ENCODE measurements at places on chromosomes 7 and 10.

DNA sequence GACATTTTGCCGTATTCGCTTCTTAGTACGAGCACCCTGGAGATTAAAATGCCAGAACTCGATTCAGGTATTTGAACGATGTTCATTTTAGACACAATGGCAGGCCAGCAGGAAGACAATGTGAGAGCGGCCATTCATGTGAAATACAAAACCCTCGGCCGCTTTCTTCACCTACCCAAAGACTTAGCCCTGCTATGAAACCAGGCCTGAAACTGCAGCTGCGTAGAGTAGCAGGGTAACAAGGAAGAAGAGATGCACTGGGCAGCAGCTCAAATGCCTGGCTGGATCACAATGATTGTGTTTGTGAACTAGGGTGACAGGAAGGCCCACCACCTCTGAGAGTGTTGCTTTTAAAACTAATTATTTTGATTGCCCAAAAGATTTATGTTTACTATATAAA is 234.8 kb downstream of the TRIL start:
- no peak for DNase-seq

DNA sequence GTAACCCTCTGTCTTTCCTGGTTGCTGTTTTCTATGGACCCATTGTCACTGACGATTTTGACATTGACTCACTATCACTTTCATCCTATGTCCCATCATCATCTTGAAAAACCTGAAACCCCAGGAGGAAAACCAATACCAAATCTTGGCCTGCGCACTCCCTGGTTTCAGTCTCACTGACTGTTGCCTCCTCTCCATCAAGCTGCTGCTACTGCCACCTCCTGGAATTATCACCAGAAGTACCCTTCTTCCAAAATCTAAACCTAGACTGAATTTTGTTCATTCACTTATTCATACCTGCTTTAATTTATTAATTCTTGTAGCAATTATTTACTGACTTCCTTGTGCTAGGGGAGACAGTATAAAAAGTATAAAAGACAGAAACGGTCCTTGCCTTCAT is 44.5 kb upstream of the ACBD5 start:
- DNase-seq = peak; percentile 2

DNA sequence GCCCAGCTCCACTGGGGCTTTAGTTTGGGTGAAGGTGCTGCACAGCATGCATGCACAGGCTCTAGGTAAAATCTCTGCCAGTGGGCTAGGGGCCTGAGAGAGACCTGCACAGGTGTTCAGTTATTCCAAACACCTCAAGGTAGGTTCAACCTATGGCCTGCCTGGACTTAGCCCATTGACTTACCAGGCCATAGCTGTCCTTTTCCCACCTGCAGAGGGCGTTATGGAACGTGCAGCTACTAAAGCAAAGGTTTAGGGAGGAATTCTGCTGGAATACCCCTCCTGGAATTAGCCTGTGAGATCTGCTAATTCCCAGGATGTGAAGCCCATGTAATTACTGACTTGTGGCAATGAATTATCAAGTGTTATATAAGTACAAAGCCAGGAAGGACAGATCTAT is 3.6 kb downstream of the VWC2 start:
- DNase-seq = no peak

- no peak for DNase-seq
Measured at GRCh38 chr7:133940368-133940767, 186.8 kb upstream of the LRGUK start.

- DNase-seq = no peak
Measured at GRCh38 chr10:132624847-132625471, 87.4 kb downstream of the INPP5A start.

DNA sequence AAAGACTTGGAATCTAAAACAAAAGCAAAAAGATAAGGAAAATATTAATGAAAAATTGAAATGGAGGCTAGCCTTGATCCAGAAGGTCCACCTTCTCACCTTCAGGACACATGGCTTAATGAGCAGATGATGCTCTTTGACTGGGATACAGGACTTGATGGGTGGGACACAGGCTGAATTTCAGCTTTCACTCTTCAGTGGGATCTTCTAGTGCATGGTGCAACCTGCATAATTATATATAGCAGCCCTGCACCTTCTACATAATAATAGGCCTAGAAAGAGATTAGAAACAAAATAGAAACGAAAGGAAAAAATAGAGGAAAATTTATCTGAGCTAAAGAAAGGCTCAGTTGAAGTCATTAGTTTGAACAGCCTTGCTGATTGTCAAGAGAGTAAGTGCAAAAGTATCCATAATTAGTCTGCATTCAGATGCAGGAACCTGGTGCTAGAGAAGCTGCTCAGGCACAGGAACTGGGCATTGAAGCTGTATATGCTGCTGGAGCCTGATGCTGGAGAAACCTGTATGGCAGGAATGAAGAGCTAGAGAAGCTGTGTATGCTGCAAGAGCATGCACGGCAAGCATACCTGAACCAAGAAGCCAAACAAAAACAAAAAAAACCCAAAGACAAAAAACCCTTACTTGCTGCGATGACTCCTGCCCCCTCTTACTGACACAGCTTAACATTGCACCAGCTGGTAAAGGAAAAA is 19.4 kb downstream of the MKLN1 start:
- DNase-seq = no peak

- DNase-seq = no peak
Measured at GRCh38 chr7:5214236-5214635, 24.2 kb downstream of the WIPI2 start.

DNA sequence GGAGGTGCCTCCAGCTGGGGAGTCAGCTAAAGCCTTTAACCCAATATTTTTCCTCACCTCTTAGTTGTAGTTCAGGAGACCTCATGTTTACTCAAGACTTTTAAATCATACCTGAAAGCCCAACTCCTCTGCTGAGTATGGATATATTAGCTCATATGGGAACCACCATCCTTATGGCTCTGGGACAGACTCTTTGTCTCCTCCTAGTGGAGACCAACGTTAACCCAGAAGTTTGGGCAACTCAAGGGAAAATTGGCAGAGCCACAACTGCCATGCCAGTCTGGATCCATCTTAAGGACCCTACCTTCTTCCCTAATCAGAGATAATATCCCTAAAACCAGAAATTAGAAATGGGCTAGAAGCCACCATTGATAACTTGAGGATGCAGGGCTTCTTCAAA is 80.8 kb downstream of the TMEM106B start:
- DNase-seq = no peak

GRCh38 chr10:29522061-29522855 is 112.5 kb downstream of the SVIL start:
- DNase-seq = no peak

Measured in T-cell (primary cell).